ENCODE measurements at places on chromosomes 3 and 15.

DNA sequence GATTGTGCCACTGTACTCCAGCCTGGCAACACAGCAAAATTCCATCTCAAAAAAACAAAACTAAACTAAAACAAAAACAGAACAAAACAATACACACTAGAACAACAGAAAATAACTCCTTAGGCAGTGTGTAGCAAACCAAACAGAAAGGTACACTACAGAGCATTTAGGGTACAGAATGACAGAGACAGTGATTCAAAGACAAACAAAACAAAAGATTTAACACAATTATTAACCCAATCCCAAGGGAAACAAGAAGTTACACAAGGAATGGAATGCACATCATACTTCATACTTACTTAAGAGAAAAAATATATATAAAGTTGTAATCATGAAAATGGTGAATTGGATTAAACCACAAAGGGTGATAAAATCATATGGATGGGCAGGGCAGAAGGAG lies 12.9 kb downstream of the SLC25A20 start:
- no peak for DNase-seq

- DNase-seq, result no peak
Observed at GRCh38 chr3:171005648-171006047, 20.9 kb downstream of the SLC2A2 start.

DNA sequence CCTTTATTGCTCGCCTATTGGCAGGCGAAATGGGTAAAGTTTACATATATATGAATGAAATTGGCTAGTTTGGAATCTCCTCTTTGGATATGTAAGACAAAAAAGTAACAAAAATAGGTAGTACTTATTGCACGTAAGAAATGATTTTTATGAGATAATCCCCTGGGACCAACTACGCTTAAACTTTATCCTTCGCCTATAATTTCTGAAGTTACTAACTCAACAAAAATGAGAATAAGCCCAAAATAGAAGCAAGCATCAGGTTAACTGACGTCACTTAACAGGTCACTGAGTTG lies 438 bp upstream of the SLC49A4 start:
- DNase-seq, result no peak

GRCh38 chr15:101187820-101188636 lies 63.8 kb downstream of the CHSY1 start:
- DNase-seq, result no peak

GRCh38 chr3:18648868-18649462 lies 223.8 kb upstream of the SATB1 start:
- DNase-seq, result no peak

GRCh38 chr15:68210409-68210756 lies 5.3 kb upstream of the CALML4 start:
- no peak for DNase-seq

GRCh38 chr3:9613056-9613748 lies 36.1 kb upstream of the MTMR14 start:
- DNase-seq, result no peak

GRCh38 chr3:105277656-105278055 lies 89.1 kb upstream of the ALCAM start:
- no peak for DNase-seq

- no peak for DNase-seq
Observed at GRCh38 chr3:70779296-70779695, 466.9 kb upstream of the MDFIC2 start.

DNA sequence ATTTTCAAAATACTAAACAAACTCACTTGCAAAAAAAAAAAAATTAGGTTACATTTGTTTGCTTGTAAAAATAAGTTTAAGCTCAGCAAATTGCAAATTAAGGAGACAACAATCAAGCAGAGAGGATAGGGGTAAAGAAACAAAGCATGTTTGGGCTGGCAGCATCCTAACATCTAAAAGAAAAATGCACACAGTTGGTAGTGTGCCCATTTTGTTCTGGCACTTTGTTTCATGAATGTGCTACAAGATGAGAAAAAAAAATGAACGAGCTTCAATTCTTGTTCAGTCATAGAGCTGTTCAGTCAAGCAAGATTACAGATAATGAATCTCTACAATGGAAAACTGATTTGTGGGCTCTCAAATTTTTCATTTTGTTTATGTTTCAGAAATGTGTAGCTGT lies 17.7 kb upstream of the ZBBX start:
- DNase-seq, result no peak

- no peak for DNase-seq
Observed at GRCh38 chr3:169311381-169311780, 352.1 kb downstream of the MECOM start.

GRCh38 chr15:65081270-65081669 lies 4.7 kb downstream of the KBTBD13 start:
- no peak for DNase-seq

DNA sequence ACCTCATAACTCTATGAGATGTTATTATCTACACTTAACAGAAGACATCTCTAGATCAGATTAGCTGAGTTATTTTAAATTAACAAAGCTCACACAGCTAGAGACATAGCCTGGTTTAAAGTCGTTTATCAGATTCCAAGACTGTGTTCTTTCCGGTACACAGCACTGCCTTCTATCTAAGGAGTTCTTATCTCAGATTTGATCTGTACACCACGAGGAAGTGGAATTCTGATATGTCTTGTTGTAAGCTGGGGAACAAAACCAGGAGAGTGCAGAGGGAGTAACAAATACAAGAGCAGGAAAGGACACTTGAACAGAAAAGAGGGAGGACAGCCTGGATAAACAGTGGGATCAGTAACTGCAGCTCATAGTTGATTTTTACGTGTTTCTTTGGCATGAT lies 61.7 kb upstream of the KCNMB2 start:
- no peak for DNase-seq

DNA sequence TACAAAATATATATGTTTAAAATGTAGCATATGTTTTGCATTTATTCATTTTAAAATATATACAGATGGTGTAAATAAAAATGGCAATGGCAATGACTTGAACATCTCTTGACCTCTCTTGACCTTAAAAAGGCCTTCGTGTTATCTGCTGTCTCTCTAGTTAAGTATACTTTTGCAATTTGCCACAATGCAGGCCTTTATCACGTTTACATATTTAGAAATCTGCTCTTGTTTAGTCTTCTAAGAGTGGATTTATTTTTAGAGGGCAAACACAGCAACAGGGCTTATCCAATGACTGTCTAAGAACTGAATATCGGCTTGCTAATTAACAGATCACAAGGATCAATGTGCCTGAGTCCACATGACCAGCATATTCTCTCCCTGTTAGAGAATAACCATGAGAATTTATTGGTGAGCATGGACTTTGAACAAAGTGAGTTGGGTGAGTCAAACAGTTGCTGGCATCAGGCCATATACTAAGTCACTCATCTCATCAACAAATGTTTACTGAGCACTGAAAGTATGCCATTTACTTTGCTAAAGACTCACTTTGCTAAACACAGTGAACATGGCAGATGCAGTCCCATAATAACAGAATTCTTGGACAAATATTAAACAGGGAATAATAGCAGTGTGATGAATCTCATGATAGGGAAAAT lies 48.2 kb downstream of the MDFIC2 start:
- no peak for DNase-seq

DNA sequence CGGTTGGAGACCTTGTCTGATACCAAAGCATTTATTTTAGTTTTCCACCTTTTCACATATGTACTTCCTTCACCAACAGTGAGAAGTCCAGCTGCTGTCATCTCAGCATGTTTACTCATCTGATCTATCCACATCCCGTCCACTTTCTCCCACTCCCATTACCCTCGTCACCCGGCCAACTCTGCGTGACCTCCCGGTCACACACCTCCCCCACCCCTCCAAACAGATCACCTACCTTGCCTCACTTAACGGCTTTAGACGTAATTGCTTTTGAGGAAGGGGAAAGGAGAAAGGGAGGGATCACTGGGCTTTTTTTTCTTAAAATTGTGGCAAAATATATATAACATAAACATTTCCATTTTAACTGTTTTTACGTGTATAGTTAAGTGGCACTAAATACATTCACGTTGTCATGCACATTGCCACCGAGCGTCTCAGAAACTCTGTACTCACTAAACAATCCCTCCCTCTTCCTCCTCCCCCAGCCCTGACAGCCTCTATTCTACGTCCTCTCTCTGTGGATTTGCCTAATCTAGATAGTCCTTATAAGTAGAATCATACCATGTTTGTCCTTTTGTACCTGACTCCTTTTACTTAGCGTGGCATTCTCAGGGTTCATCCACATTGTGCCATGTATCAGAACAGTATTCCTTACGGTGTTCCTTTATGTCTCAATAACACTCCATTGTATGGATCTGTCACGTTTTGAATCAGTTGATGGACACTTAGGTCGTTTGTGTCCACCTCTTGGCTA lies 67.2 kb downstream of the LMLN start:
- no peak for DNase-seq

DNA sequence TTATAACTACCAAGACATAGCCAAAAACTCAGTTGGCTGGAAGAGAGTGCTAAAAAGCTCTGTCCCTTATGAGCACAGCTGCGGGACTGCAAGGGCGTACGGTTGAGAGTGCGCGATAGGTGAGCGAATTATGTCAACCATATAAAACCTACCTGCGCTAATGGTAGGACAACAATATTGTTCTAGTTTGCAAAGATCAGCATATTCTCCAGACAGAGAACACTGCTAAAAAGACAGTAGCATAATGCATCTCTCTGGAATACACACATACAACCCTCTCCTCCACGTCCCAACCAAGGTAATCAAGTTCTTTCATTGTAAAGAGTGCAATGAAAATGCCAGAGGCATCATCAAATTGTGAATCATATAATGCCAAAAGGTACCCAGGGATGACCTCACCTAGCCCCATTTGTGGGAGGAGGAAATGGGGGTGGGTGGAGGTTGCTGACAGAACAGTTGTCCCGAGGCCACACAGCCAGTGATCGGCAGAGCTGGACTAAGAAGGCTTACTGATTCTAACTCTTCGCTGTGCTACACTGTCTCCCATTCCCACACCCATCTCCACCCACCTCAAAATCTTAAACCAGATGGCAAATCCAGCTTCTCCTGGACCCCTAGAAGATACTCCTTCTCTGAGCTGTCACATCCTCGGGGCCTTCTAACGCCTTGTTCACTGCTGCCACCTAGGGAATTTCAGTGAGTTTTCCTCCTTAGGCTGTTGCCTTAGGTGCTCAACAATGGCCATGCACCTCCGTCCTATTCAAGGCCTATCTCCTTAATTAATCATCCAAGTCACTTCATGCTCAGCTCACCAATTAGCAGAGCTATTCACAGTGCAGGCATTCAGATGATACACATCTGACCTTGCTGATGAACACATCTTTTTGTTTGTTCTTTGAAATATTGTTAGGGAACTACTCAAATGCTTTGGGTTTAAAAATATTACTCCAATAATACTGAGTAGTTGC lies 60.7 kb downstream of the RPL22L1 start:
- DNase-seq, result no peak

- DNase-seq, result no peak
Observed at GRCh38 chr3:172076212-172076611, 36.8 kb downstream of the FNDC3B start.

DNA sequence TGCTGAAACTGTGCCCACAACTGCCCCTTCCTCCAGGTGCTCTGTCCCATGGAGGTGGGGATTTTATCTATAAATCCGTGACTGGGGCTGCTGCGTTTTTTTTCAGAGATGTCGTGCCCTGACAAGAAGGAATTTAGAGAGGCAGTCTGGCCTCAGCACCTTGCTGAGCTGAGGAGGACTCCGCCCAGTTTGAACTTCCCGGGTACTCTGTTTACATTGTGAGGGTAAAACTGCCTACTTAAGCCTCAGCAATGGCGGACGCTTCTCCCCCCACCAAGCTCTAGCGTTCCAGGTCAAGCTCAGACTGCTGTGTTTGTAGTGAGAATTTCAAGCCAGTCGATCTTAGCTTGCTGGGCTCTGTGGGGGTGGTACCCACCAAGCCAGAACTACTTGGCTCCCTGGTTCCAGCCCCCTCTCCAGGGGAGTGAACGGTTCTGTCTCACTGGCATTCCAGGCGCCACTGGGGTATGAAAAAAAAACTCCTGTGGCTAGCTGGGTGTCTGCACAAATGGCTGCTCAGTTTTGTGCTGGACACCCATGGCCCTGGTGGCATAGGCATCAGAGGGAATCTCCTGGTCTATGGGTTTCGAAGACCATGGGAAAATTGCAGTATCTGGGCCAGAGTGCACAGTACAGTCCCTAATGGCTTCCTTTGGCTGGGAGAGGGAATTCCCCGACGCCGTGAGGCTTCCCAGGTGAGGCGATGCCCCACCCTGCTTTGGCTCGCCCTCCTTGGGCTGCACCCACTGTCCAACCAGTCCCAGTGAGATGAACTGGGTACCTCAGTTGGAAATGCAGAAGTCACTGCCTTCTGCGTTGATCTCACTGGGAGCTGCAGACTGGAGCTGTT lies 68.5 kb upstream of the SGO1 start:
- no peak for DNase-seq

DNA sequence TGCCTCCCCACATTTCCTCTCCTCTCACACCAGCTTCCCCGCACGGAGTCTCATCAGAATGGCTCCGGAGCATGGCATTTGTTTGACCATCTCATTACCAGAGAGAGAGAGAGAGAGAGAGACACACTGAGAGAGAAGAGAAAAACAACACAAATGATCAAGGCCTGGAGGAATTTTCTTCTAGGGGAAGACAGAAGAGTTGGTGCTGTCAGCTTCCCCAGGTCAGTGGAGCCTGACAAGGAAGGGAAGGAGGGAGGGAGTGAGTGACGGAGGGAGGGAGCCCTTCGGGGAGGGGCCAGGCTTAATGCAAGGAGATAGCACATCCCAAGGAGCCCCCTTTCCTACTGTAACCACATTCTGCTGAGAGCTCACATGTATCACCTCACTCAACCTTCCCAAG lies 9.1 kb downstream of the ST8SIA2 start:
- no peak for DNase-seq

GRCh38 chr3:126364130-126364695 lies 7.0 kb upstream of the KLF15 start:
- no peak for DNase-seq

DNA sequence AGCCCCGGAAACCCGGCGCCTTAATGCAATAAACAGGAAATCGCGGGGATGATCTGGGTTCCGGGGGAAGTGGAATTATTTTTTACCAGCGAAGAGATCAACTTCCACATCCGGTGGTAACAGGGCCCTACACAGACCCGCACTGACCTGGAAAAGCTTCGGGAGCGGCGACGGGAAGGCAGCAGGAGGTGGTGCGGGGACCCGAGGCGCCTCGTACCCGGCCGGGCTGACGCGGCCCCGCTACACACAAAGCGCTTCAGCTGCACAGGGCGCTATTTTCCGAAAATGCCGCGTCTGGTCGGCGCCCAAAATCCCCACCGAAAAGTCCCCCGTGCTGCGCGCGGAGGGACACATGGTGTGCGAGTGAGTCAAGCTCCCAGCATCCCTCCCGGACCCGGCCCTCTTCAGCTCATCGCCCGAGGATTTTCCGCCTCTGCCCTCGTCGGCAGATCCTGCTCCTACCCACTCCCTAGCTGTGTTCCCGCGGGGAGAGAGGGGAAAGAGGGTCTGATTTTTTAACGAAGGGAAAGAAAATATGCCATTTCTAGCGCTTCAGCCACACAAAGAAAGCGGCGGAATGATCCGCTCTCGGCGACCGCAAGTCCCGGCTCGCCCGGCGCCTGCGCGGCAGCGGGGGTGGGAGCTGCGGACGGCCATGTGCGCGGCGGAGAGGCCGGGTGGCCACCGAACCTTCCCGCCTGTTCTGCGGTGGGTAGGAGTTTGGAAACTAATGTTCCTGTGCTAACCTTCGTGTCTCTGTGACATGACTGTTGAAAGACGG lies at the start of gene GABPB1:
Gene GABPB1, minus strand, starts transcription at position 361 of the 781 bp plus-strand sequence. CDS start 45,400 bp downstream, outside the sequence.
- DNase-seq, result peak; percentile 95
